ENCODE measurements at places on chromosomes 2 and 18.

DNA sequence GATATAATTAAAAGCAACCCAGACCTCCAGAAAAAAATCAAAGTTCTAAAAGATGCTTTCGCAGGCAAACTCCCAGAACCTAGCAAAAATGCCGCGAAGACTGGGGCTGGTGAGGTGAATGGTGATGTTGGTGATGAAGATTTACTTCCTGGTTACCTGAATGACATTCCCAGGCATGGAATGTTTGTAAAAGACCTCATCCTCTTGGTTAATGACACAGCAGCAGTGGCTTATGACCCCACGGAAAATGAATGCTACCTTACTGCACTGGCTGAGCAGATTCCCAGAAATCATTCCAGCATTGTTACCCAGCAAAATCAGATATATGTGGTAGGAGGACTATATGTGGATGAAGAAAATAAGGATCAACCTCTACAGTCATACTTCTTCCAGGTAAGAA is 994 bp downstream of the KLHL41 start:
- no peak for DNase-seq

DNA sequence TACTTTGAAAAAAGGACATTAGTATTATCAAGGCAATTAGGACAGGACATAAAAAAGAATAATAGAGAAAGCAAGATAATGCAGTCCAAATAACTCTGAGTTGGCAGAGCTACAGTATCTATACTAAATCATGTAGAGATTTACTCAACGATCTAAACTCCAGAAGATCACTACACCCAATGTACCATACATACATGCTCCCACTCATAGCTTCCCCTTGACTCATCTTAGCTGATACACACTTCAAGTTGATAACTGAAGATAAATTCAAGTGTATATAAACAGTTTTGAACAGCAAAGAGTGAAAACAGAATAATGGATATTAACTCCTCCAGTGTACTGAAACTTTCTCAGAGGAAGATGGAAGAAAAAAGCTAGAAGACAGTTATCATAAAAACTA is 78.5 kb downstream of the SESTD1 start:
- DNase-seq: no peak

GRCh38 chr2:219025637-219026585 is 15.4 kb downstream of the CFAP65 start:
- no peak for DNase-seq

GRCh38 chr18:71352618-71353017 is 1063.8 kb downstream of the SOCS6 start:
- DNase-seq: no peak

DNA sequence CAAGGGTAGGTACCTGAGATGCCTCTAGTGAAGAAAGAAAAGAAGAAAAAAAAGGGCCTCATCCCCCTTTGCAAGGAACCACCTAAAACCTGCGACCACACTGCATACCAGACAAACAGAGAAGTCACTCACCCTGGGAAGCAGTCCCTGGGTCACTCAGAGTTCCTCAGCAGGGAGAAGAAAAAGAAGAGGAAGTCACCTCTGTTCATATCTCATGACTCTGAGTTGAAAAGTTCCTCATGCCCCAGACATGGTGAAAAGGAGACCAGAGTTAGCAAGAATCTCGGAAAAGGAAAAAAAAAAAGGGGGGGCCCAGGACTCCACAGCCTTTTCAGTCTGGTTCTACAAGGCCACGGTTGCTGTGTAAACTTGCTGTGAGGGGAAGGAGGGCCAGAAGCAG is 478.4 kb upstream of the NRXN1 start:
- no peak for DNase-seq

DNA sequence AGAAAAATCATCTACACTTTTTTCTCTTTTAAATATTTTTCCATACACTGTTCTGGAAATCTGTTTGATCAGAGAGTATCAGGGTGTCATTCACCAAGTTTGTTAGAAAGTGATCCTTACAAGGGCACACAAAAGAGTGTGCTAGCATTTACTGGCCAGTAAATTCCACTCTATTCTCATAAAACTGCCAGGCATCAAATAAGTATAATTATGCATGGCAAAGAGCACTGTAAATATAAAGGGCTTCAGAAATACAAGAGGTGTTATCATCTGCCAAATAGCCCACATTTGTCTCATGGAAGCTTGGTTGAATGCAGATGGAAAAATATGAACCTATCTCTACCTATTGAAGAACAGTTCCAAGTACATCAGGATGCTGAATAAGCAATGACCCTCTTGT is 847.3 kb upstream of the ACVR2A start:
- no peak for DNase-seq

GRCh38 chr2:10141736-10142639 is 19.4 kb downstream of the RRM2 start:
- DNase-seq: no peak

GRCh38 chr18:56672391-56672790 is 21.2 kb downstream of the WDR7 start:
- no peak for DNase-seq

All from activated naive CD8-positive, alpha-beta T cell treated with anti-CD3 and anti-CD28 coated beads, Interleukin-2, amount 50 U/mL, for 24 hours (primary cell).